PC-3 (cell line): ENCODE measurements at places on chromosomes 7 and 10. TPM values are rescaled to one million over a fixed set of nuclear protein-coding genes. Genes with fewer than 3 reads are reported as not detected.

Gene PTN
- total RNA-seq: 0.07 and 0.46 TPM in 2 replicates

Gene LIPJ
- total RNA-seq: not detected in 2 replicates

DNA sequence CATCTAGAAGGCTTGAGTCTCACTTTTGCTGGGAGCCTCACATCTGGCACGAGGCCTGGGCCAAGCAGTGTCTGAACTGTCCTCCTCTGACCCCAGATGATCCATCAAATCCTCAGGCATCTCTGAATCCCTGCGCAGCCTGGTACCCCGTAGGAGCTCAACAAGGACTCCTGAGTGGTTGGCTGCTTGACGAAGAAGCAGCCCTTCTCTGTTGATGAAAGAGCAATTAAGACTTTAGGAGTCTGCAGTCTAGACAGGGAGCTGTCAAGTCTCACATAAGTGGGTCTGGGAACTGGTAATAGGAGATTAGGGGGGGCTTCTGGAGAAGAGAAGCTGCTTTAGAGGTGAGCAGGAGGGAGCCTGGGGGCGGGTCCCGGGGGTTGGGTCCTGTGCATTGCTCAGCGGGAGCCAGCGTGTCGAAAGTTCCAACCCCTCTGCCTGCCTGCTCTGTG, 326.0 kb downstream of the RPS24 start:
- DNase-seq: no peak
- H3K27ac ChIP-seq: no peak overlapping the region
- H3K4me1 ChIP-seq: no peaks in the 10 kb centered on the region
- no peaks in the 10 kb centered on the region for H3K36me3 ChIP-seq
- no peak overlapping the region for H3K4me3 ChIP-seq

- no peaks in the 10 kb centered on the region for H3K36me3 ChIP-seq
- H3K27me3 ChIP-seq: peaks cover 65% of the 10 kb centered on the region
- DNase-seq: no peak
- H3K27ac ChIP-seq: no peak overlapping the region
- no peaks in the 10 kb centered on the region for H3K4me1 ChIP-seq
Measured at GRCh38 chr10:125462845-125463244, 220.1 kb downstream of the TEX36 start.
